AG09319 (cell line): ENCODE measurements at places on chromosomes 1 and 21.

DNA sequence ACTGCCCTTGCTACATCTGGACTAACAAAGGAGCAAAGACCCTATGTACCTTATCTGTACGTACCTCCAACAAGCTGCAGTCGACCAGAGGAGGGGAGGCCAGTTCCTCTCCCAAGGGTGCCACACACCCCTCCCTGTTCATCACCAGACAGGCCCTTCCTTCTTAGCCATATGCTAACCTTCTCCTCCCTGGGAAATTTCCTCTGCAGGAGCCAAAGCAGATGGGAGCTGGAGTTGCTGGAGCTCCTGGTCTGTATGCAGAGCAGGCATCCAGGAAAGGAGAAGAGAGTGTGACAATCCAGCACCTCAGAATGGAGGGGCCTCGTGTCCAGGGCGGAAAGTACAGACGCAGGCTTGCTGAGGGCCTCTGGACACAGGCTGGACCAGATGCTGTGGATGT, 48.5 kb downstream of the C8B start:
- DNase-seq: no peak

GRCh38 chr1:227869279-227869842, 53.9 kb downstream of the PRSS38 start:
- no peak for DNase-seq

- no peak for DNase-seq
Observed at GRCh38 chr1:235423214-235423652, 56.0 kb downstream of the TBCE start.

DNA sequence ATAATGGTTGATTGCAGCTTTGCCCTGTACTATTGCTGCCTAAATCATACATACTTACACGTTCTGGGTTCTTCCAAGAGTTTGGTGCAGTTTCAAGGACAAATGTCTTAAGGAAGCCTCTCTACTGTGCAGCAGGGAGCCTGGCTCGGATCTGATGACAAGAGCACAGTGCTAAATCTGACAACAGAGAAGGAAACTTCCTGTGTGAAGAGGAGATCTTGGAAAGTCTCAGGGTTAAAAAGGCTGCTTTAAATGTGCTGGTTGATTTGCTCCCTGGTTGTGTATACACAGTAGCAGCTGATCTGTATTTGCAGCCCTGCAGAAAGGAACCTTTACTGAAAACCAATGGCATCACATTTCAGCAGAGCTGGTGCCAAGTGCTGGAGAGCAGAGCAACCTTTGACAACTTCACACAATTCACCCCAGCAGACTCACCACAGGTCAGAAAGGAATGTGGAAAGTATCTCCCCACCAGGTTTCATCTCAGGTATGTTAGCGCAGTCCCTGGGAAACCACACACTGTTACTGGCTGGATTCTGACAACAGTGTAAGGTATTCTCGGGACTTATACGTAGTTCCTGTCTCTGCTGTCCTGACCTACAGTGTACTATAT, 355.0 kb upstream of the ESRRG start:
- DNase-seq: no peak

DNA sequence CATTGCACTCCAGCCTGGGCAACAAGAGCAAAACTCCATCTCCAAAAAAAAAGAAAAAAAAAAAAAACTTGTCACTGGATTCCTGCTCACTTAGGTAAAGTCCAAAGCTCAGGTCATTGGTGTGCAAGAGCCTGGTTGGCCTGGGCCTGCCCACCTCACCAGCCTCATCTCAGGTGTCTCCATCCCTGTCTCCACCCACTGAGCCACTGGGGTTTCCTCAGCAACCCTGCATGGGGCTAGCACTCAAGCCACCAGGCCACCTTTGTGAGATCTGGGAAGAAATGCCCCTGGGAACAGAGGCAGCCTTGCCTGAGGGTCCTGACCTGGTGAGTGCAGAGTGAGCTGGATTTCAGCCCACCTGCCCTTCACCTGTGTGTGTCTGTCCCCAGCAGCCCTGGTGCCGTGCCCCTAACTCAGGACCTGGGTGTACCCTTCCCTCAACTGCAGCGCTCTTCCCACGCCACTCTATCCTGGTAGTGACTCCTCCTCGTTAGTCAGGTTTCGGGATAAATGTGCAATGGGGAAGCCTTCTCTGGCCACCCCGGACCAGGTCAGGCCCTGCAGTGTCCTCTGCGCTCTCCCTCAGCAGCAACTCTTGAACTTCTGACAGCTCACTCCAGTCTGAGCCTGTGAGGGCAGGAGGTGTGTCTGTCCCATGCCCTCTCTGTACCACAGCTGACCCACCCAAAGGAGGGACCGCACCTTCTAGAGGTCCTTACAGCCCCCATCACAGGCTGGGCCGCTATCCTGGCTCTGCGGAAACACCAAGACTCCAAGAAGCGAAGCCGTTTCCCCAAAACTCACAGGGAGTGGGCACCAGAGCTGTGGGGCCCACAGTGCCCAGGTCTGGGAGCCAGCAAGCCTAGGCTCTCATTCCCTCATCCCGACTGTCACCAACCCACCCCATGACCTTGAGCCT, 3.3 kb downstream of the PDZK1IP1 start:
- DNase-seq: no peak

- DNase-seq: no peak
Observed at GRCh38 chr21:34799092-34799491, 130.3 kb downstream of the CLIC6 start.

GRCh38 chr1:219202567-219202966, 28.9 kb downstream of the LYPLAL1 start:
- DNase-seq: no peak

DNA sequence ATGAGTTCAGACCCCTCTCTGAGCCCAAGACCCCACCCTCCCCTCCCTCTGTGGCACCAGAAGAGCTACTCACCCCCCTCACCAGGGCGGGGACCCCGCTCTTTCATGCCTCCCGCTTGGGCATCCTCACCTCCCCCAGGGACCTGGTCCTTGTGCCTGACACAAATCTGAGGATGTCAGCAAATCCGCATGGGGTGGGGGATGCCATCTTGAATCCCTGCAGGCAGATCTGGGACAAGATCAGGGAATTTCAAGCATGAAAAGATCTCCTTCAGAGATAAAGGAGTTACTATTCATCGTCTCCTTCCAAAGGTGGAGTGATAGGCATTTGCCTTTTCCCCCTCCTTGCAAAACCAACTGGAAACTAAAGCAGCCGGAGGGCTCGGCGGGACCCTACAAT, 81.1 kb downstream of the DISP3 start:
- no peak for DNase-seq

- no peak for DNase-seq
Observed at GRCh38 chr1:41894808-41895483, 23.8 kb downstream of the HIVEP3 start.

DNA sequence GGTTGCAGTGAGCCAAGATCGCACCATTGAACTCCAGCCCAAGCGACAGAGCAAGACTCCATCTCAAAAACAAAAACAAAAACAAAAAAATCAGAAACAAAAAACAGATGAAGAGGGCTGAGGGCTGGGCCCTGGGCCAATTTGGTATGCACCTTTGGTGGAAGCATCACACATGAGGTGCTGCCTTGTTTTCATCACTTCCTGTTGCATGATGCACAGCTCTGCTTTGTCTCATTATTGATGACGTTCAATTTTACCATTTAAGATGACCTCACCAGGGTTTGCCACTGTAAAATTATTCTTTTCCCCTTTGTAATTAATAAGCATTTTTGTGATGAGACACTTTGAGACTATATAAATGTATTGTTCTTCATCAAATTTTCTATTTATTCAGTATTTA, 9.8 kb upstream of the IFNAR2 start:
- DNase-seq: no peak

- DNase-seq: no peak
Observed at GRCh38 chr1:7690496-7691182, 80.5 kb upstream of the VAMP3 start.

GRCh38 chr1:48338257-48338656, 115.7 kb downstream of the SLC5A9 start:
- DNase-seq: no peak

DNA sequence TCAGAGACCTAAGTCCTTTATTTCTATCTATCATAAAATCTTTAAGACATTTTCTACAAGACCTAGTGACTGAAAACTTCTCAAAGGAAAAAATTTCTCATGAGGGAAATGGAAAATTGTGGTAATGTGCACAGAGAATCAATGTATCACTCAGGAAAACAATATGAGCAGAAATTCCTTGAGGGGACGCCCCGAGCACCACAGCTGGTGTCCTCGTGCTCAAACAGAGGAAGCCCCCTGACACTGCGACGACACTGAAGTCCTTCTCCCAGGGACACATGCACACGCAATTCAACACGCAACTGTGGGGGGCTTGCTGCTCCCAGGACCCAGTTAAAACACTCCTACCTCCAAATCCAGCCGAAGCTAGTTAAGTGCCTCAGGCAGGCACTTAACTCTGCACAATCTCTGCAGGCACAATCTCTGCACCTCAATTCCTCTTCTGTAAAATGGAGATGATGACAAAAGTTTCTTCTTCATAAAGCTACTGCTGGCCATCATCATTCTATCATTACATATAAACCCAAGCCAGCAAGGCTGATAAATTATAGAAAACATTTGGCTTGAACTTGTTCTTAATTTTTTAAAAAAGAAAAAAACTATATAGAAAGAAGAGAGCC, 16.0 kb downstream of the ZBTB17 start:
- no peak for DNase-seq

DNA sequence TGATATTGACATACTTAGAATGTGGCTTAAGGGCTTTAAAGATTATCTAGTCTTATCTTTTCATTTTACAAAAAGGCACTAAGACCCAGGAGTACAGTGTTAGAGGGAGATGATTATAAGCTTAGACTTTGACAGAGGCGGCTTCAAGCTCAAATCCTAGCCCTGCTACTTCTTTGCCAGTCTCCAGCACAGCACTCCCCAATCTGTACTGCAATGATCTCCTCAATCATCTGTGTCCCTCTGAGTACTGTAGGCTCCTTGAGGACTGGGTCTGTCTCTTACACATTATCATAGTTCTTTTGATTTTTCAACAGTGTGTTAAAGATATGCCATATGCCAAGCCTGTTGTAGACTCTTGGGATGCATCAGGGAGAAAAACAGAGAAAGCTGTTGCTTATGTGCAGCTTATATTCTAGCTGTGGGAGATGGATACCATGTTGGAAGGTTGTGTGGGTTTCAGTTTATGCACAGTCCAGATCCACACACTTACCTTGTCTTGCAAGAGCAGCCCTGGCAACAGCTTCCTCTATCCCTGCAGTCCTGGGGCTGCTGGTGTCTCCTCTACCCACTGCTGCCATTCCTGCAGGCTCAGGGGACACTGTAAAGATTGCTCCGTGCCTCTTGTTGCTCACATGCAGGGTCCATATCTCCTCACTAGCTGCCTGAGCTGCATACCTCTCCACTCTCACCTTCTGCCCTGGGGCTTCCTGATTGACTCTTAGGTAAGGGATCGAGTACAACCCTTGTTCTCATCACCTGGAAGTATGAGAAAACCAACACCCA, 103.9 kb upstream of the TSPAN2 start:
- DNase-seq: no peak

- DNase-seq: no peak
Observed at GRCh38 chr1:114509596-114510273, 1.3 kb downstream of the TRIM33 start.

GRCh38 chr1:21648791-21649190, 20.4 kb downstream of the RAP1GAP start:
- no peak for DNase-seq

DNA sequence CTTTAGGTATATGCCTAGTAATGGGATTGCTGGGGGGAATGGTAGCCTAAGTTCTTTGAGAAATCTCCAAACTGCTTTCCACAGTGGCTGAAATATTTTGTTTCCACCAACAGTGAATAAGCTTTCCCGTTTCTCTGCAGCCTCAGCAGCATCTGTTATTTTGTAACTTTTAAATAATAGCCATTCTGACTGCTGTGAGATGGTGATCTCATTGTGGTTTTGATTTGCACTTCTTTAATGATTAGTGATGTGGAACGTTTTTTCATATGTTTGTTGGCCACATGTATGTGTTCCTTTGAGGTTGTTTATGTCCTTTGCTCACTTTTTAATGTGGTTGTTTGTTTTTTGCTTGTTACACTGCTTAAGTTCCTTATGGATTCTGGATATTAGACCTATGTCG, 237.4 kb downstream of the CENPF start:
- DNase-seq: no peak

GRCh38 chr21:21751286-21751685, 753.1 kb downstream of the NCAM2 start:
- no peak for DNase-seq

GRCh38 chr21:41671212-41671762, 95.6 kb downstream of the RIPK4 start:
- no peak for DNase-seq

- no peak for DNase-seq
Observed at GRCh38 chr1:30599721-30600120, 123.7 kb downstream of the MATN1 start.

GRCh38 chr1:26768755-26769154, 19.0 kb upstream of the PIGV start:
- peak; percentile 49 for DNase-seq

DNA sequence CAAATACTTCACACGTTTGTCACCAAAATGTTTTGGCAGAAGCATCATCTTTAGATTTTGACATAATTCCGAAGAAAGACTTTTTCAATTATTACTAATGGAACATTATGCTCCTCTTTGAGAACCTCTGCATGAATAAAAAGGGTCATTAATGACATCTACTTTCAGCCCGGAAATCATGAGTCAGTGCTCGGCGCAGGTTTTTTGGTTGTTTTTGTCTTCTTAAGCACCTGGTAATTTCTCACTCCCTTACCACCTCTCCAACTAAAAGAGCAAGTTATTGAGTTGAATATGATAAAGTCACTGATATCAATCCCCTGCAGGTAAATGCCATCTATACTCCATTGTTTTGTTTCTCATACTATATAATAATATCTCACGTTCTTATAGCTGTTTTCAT, 113.0 kb upstream of the PBX1 start:
- DNase-seq: no peak

DNA sequence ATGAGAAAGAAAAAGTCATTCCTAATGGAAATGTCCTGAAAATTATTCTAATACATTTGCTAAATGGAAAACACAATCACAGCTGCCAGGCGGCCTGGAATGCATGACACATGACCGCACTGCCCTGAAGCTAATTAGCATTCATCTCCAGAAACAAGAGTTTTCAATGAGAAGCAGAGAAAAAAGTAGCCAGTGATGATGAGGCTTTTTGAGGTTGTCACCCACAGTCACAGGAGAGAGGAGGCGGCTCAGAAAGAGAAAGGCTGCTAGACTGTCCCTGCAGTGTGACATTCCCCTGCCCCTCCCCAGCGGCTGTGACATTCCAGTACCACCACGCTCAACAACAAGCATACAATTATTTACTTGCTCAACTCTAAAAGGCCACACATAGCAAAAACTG, 122.9 kb upstream of the KRTAP19-8 start:
- no peak for DNase-seq

DNA sequence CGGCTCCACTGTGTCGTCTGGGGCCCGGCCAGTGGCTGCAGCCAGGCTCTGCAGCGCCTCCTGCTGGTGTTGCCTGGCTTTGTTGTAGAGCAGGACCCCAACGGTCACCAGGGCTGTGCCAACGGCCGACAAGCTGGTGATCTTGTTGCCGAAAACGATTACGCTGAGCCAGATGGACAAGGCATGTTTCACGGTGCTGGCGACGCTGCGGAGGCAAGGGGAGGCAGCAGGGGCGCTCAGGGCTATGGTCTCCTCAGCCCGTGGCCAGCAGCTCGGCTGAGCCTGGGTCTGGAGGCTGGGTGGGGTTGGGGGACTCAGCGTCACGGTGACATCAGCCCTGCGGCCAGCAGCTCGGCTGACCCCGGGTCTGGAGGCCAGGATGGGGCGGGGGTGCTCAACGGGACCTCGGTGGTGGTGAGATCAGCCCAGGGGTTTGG, 7.0 kb upstream of the CDK11B start:
- DNase-seq: no peak

- peak; percentile 40 for DNase-seq
Observed at GRCh38 chr21:16419188-16419921, 689.6 kb downstream of the USP25 start.

- DNase-seq: no peak
Observed at GRCh38 chr1:176989754-176990153, 174.8 kb downstream of the ASTN1 start.
